SW 1271 (cell line): ENCODE measurements at places on chromosomes 6 and 20.

GRCh38 chr20:13824459-13824858 lies 39.6 kb downstream of the NDUFAF5 start:
- DNase-seq = no peak

- no peak for DNase-seq
These were observed 12.4 kb downstream of the CD40 start for GRCh38 chr20:46130534-46130933.

GRCh38 chr20:36481380-36482043 lies 59.8 kb upstream of the MYL9 start:
- no peak for DNase-seq

- peak; percentile 95 for DNase-seq
These were observed 11.8 kb downstream of the TMEM14B start for GRCh38 chr6:10759312-10759839.

DNA sequence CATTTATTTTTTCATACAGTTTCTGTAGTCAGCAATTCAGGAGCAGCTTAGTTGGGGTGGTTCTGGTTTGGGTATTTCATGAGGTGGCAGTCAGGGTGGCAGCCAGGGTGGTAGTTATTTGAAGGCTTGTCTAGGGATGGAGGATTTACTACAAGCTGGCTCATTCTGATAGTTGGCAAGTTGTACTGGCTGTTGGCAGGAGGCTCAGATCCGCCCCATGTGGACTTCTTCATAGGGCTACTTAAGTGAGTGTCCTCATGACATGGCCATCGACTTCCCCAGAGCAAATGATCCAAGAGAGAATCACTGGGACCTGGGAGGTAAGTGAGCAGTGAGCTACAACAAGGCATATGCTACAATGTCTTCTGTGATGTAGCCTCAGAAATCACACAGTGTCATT lies 22.4 kb upstream of the CDKAL1 start:
- no peak for DNase-seq
